GOT3 (cell line): ENCODE measurements at places on chromosomes 7 and 10.

GRCh38 chr7:18828260-18828993 lies 289.0 kb downstream of the TWIST1 start:
- DNase-seq: no peak

GRCh38 chr10:64682043-64682442 lies 1160.8 kb downstream of the REEP3 start:
- no peak for DNase-seq

DNA sequence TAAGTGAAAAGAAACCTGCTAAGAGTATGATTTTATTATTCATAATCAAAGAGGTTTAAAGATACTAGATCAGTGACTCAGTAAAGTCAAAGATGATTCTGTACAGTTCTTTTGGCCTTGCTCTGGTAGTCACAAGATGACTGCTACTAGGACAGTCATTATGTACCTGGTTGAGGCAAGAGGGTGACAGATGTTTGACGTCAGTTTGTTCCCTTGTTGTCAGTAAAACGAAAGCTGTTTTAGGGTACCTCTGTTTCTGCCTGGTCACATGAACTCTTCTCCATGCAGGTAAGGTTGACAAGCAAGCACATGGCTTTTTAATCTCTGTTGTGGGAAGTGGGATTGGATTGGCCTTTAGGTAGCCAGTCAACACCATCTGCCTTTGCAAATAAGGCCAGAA lies 308.0 kb downstream of the EXOC4 start:
- no peak for DNase-seq

DNA sequence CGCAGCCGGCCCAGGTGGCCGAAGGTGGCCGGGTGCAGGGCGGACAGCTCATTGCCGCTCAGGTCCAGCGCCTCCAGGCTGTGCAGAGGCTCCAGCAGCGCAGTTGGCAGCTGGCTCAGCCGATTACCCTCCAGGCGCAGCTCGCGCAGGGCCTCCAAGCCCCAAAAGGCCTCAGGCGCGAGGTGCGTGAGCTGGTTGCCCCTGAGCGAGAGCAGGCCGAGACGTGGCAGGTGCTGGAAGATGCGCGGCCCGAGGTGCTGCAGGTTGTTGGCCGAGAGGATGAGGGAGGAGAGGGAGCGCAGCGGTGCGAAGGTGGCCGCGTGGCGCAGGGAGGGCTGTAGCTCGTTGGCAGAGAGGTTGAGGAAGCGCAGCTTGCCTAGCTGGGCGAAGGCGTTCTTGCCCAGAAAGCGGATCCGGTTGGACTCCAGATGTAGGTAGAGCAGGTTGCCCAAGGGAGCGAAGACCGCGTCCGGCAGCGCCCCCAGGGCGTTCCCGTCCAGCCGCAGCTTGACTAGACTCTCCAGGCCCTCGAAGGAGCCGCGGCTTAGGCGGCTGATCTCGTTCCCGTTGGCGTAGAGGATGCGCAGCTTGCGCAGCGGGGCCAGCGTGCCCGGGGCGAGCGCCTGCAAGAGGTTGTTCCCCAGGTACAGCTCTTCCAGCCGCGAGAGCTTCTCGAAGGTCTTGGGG lies 923 bp downstream of the TRIL start:
- DNase-seq: no peak
